ENCODE measurements at places on chromosomes 6 and 20.

GRCh38 chr6:166697113-166697512 lies 70.1 kb upstream of the RPS6KA2 start:
- DNase-seq = no peak

- no peak for DNase-seq
Measured at GRCh38 chr6:105849746-105850145, 236.4 kb upstream of the PRDM1 start.

- DNase-seq = no peak
Measured at GRCh38 chr6:17289630-17290061, 8.5 kb downstream of the RBM24 start.

GRCh38 chr6:27893836-27894807 lies 18.1 kb downstream of the OR2B2 start:
- peak; percentile 93 for DNase-seq

- DNase-seq = no peak
Measured at GRCh38 chr6:43149265-43149664, 21.8 kb upstream of the SRF start.

DNA sequence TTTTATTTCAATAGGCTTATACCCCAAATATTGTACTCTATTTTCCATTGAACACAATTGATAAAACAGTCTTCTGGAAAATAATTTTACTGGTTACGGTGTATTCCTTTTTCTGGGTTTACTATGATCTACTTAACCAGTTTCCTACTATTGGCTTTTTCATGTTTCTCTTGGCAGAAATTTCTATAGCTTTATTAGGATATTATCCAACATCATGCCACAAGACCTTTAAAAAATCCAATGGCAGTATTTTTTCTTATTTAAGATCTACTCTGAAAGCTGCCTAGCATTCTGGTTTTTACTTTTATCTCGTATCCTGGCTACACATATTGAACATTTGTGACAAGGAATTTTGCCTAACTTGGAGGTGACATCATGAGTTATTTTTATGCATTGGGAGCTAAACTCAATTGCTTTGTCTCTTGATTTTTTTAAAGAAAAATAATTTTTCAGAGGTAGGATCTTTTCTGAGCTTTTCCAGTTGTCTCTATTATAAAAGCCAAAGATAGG lies 45.5 kb downstream of the SLC9A8 start:
- DNase-seq = no peak

DNA sequence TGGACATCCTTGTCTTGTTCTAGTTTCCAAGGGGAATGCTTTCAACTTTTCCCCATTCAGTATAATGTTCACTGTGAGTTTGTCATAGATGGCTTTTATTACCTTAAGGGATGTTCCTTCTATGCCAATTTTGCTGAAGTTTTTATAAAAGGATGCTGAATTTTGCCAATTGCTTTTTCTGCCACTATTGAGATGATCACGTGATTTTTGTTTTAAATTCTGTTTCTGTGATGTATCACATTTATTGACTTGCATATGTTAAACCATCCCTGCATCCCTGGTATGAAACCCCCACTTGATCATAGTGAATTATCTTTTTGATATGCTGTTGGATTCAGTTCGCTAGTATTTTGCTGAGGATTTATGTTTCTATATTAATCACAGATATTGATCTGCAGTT lies 130.6 kb upstream of the TAB2 start:
- no peak for DNase-seq

- no peak for DNase-seq
Measured at GRCh38 chr20:49945701-49946477, 9.7 kb downstream of the RNF114 start.

GRCh38 chr6:161954077-161954476 lies 680.2 kb upstream of the AGPAT4 start:
- no peak for DNase-seq

- no peak for DNase-seq
Measured at GRCh38 chr20:23403751-23404150, 17.5 kb downstream of the NAPB start.

- DNase-seq = peak; percentile 95
Measured at GRCh38 chr6:148271711-148272439, 70.8 kb upstream of the SASH1 start.

DNA sequence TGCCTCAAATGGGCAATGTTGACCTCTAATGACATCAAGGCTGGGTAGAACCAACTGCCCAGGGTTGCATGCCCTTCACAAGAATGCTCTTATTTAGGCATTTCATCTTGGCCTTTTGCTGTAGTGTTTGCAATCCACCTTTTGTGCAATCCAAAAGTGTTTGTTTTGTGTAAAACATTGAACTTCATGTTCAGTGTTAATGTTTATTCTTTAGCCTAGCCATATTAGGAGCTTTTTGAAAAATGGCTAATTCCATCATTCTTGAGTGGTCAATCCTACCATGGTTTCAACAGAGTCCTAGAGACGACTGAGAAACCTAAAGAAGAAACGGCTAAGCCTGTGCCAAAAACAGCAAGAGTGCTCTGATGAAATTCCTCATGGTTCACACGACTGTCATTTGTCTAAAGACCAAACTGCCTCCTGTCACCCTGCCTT lies 279.6 kb upstream of the PRDM1 start:
- DNase-seq = no peak

GRCh38 chr6:146857980-146858347 lies 259.2 kb downstream of the ADGB start:
- DNase-seq = no peak

GRCh38 chr20:55592866-55593265 lies 412.5 kb downstream of the CBLN4 start:
- DNase-seq = no peak

DNA sequence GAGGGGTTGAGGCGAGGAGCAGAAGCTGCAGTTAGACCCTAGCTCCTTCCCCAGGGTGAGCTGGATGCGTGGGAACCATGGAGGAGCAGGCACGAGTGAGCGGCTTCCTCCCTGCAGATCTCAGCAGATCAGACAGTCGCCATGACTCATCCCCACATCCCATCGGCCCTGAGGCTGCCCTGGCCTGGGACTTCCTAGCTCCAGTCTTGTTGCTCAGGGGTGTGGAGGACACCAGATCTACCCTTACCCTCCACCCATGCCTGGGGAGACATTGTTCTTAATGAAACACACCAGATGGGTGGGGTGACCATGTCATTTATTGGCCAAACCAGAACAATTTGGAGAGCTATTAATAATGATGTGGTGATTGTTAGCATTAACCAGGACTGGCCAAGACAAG lies 36.3 kb upstream of the TGM2 start:
- DNase-seq = no peak

GRCh38 chr6:399785-400534 lies 8.4 kb downstream of the IRF4 start:
- DNase-seq = no peak

DNA sequence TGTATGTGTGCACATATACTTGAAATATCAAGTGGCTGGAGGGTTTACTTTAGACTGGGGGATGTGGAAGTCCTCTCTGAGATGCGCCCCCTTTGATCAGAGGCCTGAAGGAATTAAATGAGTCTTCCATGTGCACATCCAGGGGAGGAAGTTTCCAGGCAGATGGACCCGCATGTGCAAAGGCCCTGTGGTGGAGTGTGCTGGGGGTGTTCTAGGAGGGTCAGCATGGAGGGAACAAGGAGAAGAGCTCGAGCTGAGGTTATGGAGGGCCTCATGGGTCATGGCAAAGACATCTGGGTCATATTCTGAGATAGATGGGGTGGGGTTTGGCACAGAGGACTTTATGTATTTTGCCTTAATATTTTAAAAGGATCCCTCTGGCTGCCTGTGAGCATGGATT lies 17.7 kb upstream of the SULF2 start:
- DNase-seq = no peak

DNA sequence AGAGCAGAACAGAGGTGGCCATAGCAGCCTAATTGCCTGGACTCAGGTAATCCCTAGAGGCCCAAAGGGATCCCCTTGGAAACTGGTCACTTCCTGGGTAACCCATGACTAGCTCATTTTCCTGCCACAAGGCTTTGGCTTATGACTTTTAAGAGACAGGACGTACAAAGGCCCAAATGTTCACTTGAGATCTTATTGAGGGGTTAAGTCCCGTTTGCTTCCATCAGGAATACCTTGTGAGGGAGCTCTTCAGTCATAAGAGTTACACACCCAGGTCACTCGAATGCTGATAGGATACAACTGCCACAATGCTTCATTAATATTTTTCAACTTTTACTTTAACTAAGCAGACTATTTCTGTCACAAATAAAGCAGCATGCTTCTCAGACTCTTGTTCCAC lies 51.7 kb downstream of the TMEM170B start:
- DNase-seq = no peak

- DNase-seq = no peak
Measured at GRCh38 chr20:36951979-36952738, 651 bp upstream of the SAMHD1 start.

DNA sequence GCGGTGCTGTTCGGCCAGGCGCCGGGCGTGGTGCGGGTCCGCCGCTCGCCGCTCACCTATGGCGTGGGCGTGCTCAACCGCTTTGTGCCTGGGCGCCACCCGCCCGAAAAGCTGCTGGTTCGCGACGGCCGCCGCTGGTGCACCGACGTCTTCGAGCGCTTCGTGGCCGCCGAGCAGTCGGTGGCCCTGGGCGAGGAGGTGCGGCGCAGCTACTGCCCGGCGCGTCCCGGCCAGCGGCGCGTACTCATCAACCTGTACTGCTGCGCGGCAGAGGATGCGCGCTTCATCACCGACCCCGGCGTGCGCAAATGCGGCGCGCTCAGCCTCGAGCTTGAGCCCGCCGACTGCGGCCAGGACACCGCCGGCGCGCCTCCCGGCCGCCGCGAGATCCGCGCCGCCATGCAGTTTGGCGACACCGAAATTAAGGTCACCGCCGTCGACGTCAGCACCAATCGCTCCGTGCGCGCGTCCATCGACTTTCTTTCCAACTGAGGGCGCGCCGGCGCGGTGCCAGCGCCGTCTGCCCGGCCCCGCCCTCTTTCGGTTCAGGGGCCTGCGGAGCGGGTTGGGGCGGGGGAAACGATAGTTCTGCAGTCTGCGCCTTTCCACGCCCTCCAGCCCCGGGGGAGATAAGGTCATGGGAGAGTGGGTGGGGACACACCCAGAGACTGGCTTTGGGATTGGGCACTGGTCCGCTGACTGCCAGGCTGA lies 15.7 kb downstream of the ADISSP start:
- DNase-seq = no peak

DNA sequence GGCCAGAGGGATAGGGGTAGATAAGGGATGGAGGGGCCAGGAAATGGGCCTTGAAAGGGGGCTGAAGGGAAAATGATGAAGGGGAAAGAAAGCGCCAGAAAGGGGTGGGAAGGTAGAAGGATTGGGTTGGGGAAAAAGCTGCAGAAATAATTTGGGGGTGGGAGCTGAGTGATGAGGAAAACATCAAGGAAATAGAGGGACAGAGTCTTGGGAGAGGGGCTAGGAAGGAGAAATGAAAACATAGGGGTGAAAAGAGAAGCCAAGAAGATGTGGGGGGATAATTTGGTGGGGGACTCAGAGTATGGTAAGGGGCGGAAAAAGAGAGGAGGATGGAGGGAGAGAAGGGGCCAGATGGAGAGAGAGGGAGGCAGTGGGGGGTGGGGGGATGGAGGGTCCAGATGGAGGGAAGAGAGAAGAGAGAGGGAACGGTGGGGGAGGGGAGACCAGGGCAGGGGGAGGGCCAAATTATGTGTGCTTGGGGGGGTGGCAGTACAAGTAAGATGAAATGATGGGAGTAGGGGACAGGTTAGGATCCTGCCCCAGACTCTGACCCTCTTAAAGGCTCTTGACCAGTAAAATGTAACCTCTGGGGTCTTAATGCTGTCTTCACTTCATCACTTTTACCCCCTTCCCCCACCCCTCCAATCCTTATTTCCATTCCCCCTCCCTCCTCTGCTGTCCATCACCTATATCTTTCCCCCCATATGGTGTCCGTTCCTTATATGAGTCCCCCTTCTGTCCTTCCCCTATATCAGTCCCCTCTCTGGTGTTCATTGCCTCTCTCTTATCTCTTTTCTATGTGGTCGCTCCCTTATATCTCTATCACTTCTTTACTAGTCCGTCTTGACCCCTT lies 852 bp downstream of the SYNGAP1 start:
- DNase-seq = no peak

- DNase-seq = no peak
Measured at GRCh38 chr20:12152996-12153395, 235.3 kb downstream of the BTBD3 start.
